HT1080 (cell line): ENCODE measurements at places on chromosomes 13 and 19. TPM values are rescaled to one million over a fixed set of nuclear protein-coding genes. Genes with fewer than 3 reads are reported as not detected.

- no peak for DNase-seq
Measured at GRCh38 chr13:40101708-40102359, 446.4 kb downstream of the COG6 start.

DNA sequence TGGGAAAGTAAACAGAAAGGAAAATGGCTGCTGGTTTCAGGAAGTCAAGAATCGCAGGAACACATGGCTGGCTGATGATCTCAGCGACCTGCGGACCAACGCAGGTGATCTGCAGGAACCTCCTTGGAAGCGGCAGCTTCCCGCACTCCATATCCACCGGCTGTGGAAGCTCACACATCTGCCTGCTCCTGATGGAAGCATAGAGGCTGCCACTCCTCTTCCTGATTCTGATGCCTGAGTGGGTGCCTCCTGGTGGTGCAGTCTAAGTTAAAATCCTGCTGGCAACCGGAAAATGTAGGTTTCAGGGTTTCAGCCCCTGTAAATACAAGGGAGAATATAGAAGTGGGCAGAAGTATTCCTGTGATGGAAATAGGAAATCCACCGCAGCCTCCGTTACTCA, 75.5 kb downstream of the TNFSF13B start:
- no peak for DNase-seq

C19orf85 gene
- total RNA-seq: 0.10 TPM in 1 of 2 replicates, not detected in the other

DNA sequence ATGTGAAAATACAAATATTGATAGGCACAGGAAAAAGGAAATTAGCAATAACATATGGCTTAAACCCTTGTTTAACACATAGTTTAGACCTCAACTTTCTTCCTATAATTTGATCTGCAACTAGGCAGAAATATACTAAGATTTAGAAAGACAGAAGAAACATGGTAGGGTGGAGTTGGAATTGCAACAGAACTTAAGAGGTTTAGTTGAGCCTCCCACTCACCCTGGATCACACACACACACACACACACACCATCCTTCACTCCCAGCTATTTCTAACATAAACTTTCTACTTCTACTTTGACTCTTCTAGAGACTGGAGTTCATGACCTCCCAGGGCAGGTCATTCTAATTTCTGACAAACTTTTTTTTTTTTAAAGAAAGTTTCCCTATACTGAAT, 47.4 kb downstream of the FLT3 start:
- no peak for DNase-seq

TEKTIP1 gene
- 0.60 TPM in 1 of 2 replicates, not detected in the other for total RNA-seq

DNA sequence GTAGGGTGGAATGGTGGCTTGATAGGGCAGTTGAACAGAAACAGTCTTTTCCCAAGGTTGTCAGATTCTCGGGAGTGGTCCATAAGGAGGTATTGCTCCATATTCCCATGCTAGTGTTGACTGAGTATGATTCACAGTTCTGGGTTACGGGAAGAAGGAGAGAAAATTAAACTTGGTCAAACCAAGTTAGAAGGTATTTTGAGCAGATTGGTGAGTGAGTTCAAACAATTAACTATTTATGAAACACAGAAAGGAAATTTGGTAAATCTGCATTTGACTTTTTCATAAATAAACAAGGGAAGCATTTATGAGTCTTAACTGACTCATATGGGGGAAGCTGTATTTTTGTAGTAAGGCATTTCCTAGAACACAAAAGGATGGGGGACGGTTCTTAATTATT, 2419.4 kb downstream of the PCDH9 start:
- peak; percentile 57 for DNase-seq

DNA sequence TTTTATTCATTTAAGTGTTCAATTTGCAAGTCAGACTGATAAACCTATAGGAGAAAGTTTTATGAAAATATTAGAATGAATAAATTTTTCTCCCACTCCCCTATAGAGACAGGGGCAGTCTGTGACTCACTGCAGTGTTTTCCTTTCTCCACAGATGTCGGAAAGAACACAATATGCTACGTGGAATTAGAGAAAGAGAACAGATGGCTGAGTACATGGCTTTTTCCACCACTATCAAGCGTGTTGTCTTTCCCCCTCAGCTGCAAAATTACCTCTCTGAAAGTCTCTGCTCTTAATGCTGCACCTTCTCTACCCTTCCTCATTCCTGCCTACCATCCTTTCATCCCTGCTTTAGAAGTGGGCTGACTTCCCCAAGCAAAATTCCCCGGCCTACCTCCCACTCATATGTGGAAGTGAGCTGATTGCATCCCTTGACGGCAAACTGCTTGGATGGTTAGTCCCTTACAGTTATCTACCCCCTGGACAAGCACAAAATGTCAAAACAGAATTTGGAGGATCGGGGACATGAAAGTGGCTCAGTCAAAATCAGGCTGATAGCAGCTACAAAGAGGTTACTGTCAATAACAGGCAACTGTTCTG, 30.0 kb downstream of the FLT1 start:
- no peak for DNase-seq

PRR19 gene
- total RNA-seq: 1.2 and 2.8 TPM in 2 replicates

GRCh38 chr19:788983-789700, 8.1 kb upstream of the PTBP1 start:
- no peak for DNase-seq

CCNA1 gene
- 0.03 and 0.18 TPM in 2 replicates for total RNA-seq

- no peak for DNase-seq
Measured at GRCh38 chr13:110200276-110200870, 106.6 kb downstream of the COL4A1 start.

DNA sequence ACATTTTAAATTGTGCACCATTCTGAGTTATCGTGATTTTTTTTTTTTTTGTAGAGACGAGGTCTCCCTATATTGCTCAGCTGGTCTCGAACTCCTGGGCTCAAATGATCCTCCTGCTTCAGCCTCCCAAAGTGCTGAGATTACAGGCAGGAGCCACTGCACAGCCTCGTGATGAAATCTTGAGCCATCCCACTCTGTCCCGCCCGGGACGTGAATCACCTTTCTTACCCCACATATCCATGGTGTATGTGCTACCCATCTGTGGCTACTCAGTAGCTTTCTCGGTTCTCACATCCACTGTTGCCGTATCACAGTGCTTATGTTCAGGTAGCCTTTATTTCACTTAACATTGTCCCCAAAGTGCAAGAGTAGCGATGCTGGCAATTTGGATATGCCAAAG, 26.5 kb downstream of the PAK4 start:
- no peak for DNase-seq

DNA sequence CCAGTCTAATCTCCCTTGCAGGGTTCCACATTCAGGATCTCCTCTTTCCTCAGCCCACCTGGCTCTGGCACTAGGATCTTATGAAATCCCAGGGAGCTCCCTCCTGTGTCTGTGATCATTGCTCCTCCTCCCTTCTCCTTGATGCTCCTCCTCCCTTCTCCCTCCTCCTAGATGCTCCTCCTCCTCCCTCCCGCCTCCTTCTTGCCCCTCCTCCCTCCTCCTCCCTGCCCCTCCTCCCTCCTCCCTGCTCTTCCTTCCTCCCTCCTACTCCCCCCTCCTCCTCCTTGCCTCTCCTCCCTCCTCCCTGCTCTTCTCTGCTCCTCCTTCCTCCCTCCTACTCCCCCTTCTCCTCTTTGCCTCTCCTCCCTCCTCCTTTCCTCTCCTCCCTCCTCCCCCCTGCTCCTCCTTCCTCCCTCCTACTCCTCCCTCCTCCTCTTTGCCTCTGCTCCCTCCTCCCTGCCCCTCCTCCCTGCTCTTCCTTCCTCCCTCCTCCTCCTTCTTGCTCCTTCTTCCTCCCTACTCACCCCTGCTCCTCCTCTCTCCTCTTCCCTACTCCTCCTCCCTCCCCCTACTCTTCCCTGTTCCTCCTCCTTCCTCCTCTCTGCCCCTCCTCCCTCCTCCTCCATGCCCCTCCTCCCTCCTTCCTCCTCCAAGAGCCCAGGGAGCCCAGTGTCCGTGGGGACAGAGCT, 14.9 kb upstream of the ZBTB7A start:
- DNase-seq: no peak

DNA sequence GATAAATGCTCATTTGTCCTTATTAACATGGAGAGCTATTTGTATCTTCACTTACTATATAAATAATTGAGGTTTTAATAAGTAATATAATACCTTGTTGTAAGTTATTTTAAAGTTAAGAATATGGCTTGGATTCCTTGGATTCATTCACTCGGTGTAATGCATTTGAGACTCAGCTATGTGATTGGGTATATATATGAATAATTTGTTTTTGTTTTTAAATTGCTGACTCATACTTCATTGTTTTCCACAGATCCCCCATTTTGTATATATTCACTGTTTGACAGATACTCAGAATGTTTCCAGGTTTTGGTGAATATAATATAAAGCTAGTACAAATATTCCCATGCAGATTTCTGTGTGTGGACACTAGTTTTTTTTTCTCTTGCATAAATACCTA, 6.8 kb upstream of the CEACAM18 start:
- DNase-seq: no peak

GRCh38 chr13:72430923-72431322, 296.5 kb downstream of the MZT1 start:
- DNase-seq: no peak

DNA sequence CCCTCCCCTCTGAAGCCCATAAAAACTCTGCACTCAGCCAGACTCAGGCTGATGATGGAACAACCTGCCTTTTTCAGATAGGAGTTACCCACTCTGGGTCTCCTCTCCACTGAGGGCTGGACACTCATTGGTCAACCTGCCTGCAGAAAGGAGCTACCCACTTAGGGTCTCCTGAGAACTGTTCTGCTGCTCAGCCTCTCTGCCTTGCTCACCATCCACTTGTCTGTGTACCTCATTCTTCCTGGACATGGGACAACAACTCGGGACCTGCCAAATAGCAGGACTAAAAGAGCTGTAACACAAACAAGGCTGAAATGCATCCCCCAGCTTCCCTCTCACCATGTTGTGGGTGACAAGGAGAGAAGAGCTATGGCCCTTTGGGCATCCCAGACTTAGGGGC, 18.4 kb upstream of the RCBTB2 start:
- DNase-seq: no peak

CPB2 gene
- 0.21 TPM in 1 of 2 replicates, not detected in the other for total RNA-seq

GRCh38 chr13:38662362-38662761, 24.5 kb upstream of the FREM2 start:
- peak; percentile 43 for DNase-seq

DNA sequence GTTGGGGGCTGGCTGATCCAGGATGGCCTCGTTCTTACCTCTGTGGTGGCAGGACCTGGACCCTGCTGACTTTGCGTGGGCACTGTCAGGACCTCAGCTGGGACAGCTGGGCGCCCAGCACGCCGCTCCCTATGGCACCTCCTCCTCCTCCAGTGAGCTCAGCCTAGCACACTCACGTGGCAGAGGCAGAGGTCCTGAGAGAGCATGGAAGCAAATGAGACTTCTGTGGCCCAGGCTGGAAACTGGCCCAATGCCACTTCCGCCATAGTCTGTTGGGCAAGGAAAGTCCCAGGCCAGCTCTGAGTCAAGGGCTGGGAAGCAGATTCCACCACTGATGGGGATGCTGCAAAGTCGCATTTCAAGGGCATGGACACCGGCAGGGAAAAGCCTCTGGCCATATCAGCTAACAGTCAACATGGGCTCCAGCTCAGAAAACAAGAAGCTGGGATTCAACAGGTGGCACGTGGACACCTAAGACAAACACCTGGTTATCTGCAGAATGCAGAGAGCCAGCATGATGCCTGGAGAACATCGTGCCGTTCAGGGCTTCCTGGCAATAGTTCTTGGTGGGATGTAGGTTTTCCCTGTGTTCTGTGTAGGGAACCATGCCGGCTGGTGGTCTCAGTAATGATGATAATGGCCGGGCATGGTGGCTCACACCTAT, 16.7 kb downstream of the MYBPC2 start:
- peak; percentile 61 for DNase-seq

IRGC gene
- not detected in 2 replicates for total RNA-seq

DNA sequence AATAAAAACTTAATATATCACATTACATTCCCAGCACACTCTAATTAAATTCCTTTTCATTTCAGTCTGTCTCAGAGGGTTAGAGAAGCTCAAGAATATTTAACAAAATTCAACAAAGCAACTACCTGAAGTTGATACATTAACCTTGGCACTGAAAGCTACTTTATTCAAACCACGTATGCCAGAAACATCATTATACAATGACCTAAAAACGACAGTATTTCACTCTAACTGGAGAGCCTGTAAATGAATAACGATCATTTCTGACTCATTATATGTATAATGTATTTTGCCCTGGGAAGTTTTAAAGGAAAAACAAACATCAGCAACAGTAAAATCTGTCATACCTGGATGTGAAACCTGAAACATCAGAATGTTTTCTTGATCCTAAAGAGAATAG, 270.1 kb downstream of the SLITRK5 start:
- no peak for DNase-seq

MBD3L3 gene
- not detected in 2 replicates for total RNA-seq

GRCh38 chr19:32022731-32023563, 322.5 kb upstream of the ZNF507 start:
- no peak for DNase-seq

OSCAR gene
- total RNA-seq: 0.19 and 1.2 TPM in 2 replicates

WDR88 gene
- not detected in 2 replicates for total RNA-seq

DNA sequence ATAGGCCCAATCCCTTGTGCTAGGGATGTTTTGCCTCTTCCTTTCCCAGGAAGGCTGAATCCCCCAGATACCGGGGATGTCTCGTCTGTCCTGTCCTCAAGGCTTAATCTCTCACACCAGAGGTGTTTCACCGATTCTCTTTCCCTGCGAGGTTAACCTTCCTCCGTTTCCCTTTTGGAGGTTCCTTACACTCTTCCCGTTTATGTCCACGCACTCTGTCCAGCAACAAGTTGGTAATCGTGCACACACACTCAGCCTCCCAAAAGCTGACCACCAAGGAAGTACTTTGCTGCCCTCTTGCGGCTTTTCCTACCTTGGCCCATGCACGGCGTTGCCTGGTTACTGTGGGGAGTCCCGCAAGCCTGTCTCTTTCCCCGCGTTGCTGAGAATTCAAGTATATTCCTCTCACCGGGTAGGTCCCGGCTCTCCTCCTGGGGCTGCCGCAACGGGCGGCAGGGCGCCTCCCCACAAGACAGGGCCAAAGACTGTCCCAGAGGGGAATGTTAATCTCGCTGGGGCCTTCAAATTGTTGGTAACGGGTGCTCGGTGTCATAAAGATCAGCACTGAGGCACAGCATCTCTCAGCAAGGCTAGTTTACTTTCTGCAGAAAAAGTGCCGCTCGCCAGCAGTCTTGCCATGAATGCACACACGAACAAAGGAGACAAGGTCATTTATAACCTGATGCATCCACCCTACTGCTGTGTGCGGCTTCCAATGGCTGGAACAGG, 36.7 kb upstream of the CD177 start:
- peak; percentile 80 for DNase-seq

FARP1 gene
- 8.9 and 17.7 TPM in 2 replicates for total RNA-seq

GRCh38 chr13:29589967-29590366, 5.5 kb downstream of the SLC7A1 start:
- DNase-seq: no peak

GRCh38 chr19:12628040-12629022, 17.6 kb downstream of the ZNF791 start:
- DNase-seq: no peak
